ENCODE measurements at places on chromosomes 7 and 10.

GRCh38 chr7:69610374-69611084, 12.3 kb downstream of the AUTS2 start:
- no peak for DNase-seq

DNA sequence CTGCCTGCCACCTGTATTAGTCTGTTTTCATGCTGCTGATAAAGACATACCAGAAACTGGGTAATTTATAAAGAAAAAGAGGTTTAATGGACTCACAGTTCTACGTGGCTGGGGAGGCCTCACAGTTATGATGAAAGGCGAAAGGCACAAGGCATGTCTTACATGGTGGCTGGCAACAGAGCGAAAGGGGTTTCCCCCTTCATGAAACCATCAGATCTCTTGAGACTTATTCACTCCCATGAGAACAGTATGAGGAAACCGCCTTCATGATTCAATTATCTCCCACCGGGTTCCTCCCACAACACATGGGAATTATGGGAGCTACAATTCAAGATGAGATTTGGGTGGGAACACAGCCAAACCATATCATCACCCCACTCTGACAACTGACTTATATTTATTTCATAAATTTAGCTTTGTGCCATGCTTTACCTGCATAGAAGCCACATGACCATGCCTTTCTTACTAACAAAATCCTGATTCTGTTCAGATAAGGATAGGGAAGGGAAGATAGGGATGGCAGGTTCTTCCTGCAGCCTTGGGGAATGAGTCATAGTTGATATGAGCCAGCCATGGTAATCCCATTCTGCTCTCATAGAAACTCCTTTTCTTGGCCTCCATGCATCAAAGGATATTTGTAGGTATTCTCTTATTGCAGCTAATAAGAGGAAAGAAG, 191.3 kb upstream of the AGK start:
- no peak for DNase-seq

GRCh38 chr10:79125092-79125491, 56.3 kb downstream of the ZMIZ1 start:
- DNase-seq: no peak

DNA sequence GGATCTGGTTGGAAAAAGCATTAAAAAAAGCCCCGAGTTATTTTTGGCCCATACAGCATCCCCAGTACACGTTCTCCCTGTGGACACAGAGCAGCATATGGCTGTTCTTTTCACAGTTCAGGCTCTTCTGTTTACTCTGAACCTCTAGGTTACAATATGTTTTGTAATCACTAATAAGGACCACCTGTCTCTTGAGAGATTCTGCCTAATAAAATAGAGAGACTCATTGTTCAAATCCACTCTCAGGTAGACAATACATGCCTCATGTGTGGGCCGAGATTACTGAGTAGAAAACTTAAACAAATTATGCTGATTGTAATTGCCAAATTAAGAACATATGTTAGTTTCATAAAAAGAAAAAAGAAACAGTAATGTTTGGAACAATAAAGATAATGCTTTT, 647.7 kb downstream of the GRM8 start:
- DNase-seq: no peak

GRCh38 chr10:82294874-82295378, 419.9 kb downstream of the NRG3 start:
- DNase-seq: no peak

GRCh38 chr10:130193493-130194193, 57.5 kb downstream of the GLRX3 start:
- DNase-seq: no peak

GRCh38 chr7:92723205-92723604, 113.2 kb downstream of the CDK6 start:
- no peak for DNase-seq

DNA sequence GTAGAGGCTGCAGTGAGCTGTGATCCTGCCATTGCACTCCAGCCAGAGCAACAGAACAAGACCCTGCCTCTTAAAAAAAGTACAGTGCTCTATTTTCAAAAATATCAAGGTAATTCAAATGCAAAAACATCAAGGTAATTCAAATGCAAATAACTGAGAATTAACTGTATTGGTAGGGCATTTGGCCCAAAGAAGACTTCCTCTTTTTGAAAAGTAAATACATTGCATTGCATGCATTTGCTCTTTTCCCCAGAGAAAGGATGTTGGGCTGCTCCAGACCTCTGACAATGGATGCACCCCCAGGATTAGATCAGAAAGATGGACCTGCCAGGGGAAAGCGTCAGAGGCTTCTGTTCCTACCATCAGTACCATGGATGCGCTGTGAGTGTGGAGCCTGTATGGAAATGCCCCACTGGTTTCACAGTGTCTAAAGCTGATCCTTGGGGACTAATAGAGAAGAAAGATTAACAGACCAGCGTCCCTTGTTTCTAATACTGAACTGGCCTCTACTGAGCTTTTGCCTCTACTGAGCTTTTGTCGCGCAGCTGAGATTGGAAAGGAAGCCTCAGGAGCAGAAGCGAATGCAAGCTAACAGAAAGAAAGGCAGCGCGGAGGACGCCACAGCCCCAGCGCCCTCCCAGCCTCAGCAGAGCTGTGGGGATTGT, 93.5 kb upstream of the LYZL2 start:
- no peak for DNase-seq

- no peak for DNase-seq
Observed at GRCh38 chr7:112254156-112254555, 47.7 kb downstream of the ZNF277 start.

- DNase-seq: no peak
Observed at GRCh38 chr7:99313204-99313573, 12.5 kb upstream of the ARPC1A start.

GRCh38 chr10:23196915-23197314, 4.8 kb downstream of the PTF1A start:
- no peak for DNase-seq

DNA sequence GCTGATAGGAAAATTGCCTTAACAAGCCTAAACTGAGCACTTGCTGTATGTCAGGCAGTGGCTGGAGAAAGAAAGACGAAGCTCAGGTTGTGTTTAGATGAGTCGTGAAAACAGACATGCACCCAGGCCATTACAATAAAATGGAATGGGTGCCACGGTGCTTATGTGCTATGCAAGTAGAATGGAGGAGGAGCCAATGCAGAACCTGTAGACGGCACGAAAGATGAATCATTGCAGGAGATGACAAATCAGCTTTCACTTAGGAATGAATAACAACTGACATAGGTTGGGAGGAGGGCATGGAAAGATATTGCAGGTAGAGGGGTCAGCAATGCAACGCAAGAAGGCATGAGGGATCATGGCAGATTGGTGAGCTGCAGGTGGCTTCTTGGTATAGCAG, 61.2 kb upstream of the ARHGAP21 start:
- no peak for DNase-seq

DNA sequence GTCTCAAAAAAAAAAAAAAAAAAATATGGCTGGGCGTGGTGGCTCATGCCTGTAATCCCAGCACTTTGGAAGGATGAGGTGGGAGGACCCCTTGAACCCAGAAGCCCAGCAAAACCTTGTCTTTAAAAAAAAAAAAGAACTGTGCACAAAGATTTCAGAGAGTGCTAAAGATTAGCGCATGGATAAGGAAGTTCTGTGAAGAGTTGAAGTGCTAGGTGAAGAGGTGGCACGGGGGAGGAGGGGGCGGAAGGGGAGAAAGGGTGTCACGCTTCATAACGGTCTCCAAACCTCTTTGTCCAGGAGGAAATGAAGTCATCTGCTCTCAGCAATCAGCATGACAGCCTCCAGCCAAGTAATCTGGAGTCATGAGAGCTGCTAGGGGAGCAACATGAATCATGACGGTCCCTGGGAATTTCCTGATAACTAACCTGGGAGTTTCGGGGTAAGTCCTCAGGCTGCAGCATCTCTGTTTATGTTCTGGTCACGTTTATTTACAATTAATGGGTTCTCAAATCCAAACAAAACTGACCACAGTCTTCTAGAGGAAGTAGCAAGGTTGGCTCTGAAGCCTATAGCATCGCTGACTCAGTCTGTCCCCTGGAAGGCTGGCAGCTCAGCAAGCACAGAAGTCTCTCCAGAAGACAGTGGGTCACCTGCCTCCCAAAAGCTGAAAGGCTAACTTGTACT, 1.9 kb upstream of the PLAU start:
- no peak for DNase-seq

GRCh38 chr7:46165276-46165675, 244.2 kb upstream of the IGFBP3 start:
- no peak for DNase-seq

DNA sequence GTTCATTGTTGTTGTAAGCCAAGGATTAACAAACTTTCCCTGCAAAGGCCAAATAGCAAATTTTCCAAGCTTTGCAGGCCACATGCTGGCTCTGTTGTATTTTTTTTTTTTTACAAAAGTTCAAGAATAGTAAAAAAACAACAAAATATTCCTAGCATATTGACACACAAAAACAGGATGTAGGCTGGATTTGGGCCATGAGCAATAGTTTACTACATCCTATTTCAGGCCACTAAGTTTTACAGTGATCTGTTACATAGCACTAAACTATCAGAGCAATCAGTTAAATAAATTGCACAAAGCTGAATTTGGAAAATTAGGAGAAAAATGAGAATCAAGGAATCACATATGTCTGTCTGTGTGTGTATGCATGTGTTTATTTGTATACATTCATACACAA, 491.8 kb upstream of the GHITM start:
- DNase-seq: no peak

DNA sequence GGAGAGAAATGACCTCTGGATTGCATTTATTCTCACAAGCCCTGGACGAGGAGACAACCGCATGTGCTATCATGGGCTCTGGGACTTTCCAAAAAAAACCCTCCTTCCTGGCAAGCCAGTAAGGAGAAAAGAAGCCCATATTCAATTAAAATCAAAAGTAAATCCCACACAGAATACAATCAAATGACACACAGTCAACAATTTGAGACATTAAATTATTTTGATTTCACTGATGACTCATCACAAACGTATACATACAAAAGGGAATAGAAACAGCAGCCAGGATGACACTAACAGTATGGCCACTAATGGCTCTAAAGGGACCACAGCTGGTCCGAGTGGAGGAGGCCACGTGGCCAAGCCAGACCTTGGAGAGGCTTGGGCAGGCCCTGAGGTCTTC, 24.9 kb downstream of the LRRC20 start:
- DNase-seq: no peak

- DNase-seq: no peak
Observed at GRCh38 chr7:50607524-50608125, 42.4 kb upstream of the DDC start.

DNA sequence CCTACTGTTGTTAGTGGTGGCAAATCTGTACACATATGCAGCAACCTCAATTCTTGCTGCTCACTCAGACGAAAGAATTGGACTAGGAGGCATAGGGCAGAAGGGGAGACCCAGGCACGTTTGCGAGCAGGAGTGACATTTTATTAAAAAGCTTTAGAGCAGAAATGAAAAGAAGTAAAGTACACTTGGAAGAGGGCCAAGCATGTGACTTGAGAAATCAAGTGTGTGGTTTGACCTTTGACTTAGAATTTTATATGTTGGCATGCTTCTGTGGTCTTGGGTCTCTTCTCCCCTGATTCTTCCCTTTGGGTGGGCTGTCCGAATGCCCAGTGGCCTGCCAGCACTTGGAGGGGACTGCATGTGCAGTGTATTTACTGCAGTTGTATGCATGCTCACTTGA, 205.5 kb upstream of the SEMA3D start:
- no peak for DNase-seq

GRCh38 chr7:100567751-100568175, 5.9 kb downstream of the SAP25 start:
- DNase-seq: no peak

GRCh38 chr10:47253030-47253637, 46.9 kb upstream of the GDF10 start:
- DNase-seq: no peak

GRCh38 chr7:40306596-40306995, 171.8 kb downstream of the SUGCT start:
- no peak for DNase-seq

DNA sequence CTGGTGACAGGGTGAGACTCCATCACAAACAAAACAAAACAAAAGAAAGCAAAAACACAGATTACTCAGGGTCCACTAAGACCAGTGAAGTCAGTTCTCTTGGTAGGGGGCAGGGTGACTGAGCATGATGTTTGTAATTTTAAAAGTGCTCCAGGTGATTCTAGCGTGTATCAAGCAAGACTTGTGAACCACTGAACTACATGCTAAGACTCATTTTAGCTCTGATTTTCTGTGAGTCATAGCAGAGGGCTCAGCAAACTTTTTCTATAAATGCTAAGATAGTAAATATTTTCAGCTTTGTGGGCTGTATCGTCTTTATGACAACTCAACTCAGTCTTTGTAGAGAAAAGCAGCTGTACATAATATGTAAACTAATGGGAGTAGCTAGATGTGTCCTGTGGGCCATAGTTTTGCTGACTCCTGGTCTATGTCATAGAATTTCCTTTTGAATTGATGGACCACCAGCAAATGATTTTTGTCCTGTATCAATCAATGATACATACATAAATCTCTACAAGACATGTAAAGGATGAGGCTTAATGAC, 141.3 kb downstream of the CFTR start:
- DNase-seq: no peak

DNA sequence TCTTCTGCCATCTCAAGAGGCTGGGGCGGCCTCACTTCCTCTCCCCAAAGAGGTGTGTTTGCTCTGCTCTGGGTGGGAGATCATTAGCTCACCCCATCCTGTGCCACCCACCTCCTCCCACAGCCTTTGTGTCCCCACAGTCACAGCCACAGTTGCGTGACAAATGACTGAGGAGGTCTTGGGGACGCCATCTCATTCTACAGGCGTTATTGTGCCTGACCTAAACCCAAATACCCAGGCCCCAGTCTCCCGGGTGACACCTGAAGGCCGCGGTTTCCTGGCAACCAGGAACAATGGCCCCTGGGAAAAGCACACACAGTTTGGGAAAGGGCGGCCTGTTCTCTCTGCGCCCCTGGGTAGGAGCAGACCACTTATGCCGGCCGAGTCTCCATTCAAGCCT, 51.6 kb downstream of the SLIT1 start:
- no peak for DNase-seq

DNA sequence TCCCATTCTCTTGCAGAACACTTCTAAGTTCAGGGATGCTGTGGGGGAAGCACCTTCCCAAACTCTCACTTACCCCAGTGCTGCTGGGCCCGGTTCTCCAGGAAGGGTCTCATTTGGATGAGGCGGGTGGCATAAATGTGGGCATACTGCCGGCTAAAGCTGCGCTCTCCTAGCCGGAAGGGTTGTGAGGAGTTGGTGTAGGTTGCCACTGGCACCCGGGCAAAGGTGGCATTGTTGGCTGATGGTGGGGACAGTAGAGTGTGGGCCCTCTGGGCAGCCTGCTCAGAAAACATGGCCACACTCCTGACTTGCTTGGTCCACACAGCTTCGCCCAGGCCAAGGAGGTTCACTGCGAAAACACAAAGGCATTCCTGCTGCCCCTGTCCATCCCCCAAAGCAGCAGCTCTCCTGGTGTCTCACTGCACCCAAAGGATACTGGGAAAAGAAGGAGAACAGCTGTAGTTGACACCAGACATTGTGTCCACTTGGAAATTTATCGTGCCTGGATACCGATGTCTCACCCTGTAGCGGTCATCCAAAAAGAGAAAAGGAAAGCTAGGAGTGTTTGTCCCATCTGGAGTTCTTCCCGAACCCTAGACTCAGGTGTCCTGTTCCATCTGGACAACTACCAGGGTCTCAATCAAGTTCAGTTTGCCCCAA, 1.5 kb downstream of the POLD2 start:
- no peak for DNase-seq

GRCh38 chr10:64486901-64487300, 965.7 kb downstream of the REEP3 start:
- no peak for DNase-seq

- no peak for DNase-seq
Observed at GRCh38 chr7:1845536-1846311, 175.6 kb downstream of the ELFN1 start.

- DNase-seq: no peak
Observed at GRCh38 chr10:77680811-77681210, 43.2 kb upstream of the KCNMA1 start.
